SW 1271 (cell line): ENCODE measurements at places on chromosomes 4 and X.

DNA sequence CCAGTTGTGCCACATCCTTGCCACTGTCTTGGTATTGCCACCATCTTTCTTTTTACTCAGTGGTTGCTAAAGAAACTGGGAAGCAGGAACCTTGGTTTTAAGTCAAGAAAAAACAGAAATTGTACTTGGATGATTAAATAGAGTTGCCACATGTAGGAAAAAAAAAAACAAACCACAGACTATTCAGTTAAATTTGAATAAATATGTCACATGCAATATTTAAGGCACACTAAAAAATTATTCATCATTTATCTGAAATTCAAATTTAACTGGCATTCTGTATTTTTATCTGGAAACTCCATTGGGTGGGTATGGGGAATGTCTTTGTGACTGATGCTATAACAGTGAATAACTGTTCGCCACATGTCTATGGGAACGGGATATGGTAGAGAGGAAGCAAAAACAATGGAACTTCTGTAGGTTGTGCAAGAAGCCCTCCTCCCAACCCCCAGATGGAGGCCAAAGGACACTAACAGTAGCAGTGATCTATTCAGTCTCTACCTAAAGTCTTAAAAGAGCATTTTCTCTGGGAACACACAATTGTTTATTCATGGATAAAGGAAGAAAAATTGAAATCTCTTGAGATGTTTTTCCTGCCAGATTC lies 57.0 kb upstream of the PLAC8 start:
- DNase-seq = no peak

DNA sequence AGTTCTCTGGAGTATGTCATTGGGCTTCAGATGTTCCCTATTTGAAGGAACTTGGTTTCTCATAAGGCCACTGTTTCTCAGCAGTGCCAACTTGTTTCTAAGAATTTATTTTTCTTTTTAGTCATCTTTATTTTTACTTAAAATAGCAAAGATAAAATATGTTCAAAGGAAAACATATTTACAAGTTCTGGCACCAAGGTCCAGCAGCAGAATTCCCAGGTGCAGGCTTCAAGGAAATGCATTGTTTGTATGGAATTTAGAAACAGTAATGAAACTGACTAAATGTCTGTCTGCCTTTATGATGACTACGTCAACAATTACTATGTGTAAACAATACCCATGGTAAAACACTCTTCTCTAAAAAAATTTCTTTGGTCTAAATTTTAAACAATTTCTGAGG lies 109.6 kb downstream of the IL15 start:
- no peak for DNase-seq

GRCh38 chr4:60581919-60582536 lies 618.1 kb upstream of the ADGRL3 start:
- DNase-seq = no peak

DNA sequence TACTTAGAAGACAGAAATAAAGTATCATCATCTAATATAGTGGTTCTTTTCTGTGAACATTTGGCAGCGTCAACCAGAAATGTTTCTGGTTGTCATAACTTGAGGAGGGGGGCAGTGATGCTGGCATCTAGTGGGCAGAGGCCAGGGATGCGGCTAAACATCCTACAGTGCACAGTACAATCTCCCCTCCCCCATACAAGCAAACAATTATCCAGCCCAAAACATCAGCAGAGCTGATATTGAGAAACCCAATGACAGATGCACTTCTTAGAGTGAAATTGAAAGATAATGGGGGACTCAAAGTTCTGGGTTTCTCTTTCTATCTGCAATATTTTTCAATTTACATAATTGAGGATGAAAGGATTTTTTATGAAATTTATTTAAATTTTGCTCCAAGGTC lies 1.9 kb upstream of the EIF1AX start:
- no peak for DNase-seq

GRCh38 chrX:39982948-39983347 lies 114.8 kb downstream of the BCOR start:
- no peak for DNase-seq

- no peak for DNase-seq
Measured at GRCh38 chr4:147794787-147795413, 63.0 kb downstream of the ARHGAP10 start.

DNA sequence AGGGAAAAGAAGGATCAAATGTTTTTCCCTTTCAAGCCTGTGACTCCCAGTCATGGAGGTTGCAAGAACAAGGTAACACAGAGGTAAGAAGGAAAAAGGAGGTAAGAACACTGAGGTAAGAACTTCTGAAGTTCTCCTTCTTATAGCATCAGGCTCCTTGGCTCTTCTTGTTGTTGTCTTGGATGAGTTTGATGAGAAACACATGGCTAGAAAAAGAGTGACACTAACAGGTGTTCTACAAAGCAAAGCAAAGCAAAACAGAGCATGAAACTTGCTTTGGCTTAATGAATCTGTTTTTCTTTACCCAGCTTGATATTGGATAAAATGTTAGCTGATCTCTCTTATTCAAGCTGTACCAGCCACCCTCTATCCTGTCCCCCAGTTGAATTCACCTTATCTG lies 231.2 kb upstream of the F9 start:
- DNase-seq = no peak

- no peak for DNase-seq
Measured at GRCh38 chrX:139454743-139455142, 75.8 kb upstream of the F9 start.

DNA sequence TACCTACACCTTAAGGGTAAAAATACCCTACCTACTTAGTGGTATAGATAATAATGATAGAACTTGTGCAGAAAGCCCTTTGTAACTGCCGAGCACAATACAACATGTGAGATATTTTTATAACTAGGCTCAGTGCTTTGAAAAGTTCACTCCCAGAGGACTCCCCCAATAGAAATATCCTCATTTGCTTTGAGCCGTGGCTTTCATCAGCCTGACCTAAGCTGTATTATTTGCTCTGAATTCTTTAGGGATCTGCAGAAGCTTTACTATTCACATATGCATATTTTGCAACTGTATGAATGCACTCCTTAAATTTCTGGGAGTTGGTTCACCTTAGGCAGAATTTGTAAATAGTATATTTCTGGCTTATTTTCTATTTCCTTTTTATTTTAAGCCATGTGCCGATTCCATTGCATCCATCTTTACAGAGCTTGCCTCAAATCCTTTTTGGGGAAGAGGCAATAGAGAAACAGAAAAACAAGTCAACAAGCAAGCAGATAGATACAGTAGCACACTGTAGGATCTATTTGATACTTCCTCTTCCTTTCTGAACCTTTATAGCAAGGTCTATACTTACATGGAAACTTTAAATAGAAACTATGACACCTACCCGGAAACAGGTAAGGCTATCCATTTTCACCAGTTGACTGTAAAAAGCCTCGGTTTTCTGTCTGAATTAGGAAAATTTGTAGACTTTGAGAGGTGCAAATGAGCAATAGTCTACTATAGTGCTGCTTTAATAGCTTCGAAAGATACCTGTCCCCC lies 242.5 kb upstream of the VCX3A start:
- no peak for DNase-seq

DNA sequence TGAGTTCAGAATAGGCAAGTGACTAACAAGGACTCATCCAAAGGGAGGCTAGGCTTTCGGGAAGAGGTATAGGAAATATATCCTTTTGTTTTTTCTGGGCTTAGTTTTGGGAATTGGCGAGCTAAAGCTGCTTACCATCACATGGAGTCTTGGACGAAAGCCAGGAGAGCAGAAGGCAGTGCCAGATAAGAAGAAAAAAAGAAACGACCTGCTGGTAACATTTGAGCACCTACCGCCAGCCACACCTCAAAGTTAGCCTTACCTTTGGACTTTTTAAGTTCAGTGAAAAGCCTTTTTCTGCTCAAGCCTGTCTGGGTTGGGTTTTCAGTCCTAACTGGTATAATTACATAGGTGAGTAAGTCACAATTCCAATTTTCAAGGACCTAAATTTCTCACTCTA lies 85.1 kb upstream of the LCORL start:
- no peak for DNase-seq

GRCh38 chr4:160848489-160848888 lies 1315.3 kb downstream of the FSTL5 start:
- DNase-seq = no peak

GRCh38 chrX:12956704-12957534 lies 18.0 kb upstream of the TMSB4X start:
- DNase-seq = peak; percentile 55

- DNase-seq = no peak
Measured at GRCh38 chr4:88675543-88675942, 22.1 kb downstream of the NAP1L5 start.

DNA sequence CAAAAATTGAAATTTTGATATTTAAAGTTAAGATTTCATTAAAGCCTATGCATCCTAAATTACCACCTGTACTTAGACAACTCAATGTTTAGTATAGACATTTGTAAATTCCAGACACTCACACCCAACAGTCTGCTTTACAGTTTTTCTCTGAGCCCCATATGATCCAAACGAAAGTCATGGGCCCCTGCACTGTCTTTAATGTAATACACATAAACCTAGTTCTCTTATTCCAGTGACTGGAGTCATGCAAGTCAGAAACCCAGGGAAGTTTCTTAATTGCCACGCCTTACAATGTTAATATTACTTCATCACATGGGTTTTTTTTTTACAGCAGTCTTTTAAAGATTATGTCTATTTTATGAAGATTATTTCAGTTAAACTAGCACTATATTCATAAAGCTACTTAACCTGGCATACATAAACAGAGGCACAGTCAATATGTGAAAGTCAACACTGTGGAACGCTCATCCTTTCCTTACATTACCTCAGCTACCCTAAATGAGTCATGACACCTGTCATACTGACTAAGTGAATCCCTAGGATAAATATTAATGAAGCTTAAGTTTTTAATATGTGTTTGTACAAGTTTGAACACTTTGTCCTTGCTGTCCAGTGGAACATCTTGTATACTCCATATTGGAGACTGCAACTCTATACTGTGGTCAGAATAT lies 67.7 kb upstream of the H2AZ1 start:
- no peak for DNase-seq

DNA sequence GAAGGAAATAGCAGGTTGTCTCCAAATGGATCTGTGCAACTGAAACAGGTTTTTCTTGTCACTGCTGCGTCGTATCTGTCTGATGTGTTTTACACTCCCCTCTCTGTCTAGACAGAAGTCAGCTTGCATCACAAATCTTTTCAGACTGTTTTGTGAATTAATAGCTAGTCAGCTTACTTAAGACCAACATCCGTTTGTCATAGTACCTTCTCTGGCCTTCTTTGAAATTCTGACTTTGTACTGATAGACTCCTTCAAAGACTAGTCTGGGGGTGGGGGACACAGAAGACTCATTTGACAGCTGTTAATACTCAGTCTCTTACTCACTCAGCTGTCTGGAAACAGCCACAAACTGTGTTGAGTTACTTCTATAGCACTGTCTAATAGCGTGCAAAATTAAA lies 197.8 kb downstream of the PALLD start:
- DNase-seq = no peak

- no peak for DNase-seq
Measured at GRCh38 chr4:16195209-16195608, 31.1 kb downstream of the TAPT1 start.

- DNase-seq = peak; percentile 47
Measured at GRCh38 chrX:16892504-16893362, 22.6 kb upstream of the RBBP7 start.

DNA sequence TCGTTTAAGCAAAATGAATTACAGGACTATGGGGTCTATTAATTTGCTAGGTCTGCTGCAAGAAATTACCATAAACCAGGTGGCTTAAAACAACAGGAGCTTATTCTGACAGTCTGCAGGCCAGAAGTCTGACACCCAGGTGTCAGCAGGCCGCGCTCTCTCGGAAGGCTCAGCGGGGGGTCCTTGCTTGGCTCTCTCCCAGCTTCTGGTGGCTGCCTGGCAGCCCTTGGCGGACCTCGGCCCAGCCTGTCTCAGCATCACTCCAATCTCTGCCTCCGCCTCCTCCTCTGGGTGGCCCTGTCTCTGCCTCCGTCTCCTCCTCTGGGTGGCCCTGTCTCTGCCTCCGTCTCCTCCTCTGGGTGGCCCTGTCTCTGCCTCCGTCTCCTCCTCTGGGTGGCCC lies 580.5 kb upstream of the FAT1 start:
- DNase-seq = no peak

- no peak for DNase-seq
Measured at GRCh38 chr4:85498068-85498733, 23.3 kb downstream of the ARHGAP24 start.

- no peak for DNase-seq
Measured at GRCh38 chr4:153310793-153311192, 33.7 kb upstream of the MND1 start.

GRCh38 chr4:869776-870175 lies 43.8 kb upstream of the CPLX1 start:
- no peak for DNase-seq

DNA sequence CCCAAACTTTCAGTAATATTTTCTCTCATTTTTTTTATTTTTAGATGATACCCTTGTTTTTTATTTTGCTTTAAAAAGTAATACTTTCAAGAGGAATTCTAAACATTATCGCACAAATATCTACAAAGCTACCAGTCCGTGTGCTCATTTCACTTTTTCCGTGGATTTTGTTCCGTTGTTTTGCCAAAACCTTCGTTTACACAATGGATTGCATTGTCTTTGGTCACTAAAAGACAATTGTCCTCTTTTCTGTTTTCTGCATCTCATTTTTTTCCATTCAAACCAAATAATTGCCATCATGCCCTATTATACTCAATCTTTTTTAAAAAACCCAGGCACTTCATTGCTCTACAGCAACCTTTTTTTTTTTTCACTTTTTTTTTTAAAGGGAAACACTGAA lies 214.9 kb downstream of the CXXC4 start:
- no peak for DNase-seq

DNA sequence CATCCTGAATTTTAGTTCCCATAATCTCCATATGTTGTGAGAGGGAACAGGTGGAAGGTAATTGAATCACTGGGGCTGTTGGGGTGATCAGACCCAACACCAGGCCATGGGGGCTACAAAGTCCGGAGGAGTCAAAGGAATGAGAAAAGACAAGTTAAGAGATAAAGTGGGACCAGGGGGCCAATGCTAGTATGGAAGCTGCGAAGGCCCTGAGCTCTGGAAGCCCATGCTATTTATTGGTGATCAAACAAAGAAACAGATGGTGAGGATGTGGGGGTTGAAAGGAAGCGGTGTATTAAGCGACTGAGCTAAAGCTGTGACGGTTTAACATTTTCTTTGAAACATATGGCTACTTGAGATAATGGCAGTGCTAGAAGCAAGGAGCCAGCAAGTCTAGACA lies 132.8 kb downstream of the PDGFC start:
- no peak for DNase-seq

DNA sequence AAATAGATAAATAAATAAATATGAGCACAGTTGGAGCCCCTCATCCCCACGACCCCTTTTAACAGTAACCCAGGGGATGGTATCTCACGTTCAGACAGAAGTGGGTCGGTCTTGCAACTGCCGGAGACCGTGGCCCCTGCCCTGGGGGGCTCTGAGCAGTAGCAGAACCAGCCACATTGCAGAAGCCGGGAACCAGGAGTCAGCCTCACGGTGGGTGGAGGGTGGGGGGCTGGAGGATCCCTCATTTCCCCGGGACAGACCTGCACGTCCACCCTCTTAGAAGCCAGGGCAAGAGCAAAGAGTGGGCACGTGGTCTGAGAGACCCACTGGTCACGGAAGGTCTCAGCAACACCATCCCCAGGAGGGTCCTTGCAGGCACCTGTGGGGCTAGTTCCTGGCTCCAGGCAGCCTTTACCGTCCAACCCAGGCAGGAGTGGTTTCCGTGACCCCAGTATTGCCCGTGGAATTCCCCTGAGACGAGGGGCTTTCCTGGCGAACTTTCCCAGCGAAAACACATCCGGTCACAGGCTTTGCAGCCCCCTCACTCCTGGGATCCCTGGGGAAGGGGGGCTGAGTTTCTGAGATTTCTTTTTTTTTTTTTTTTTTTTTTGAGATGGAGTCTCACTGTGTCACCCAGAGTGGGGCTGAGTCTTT lies 8.8 kb upstream of the IL3RA start:
- DNase-seq = no peak
